ENCODE measurements at places on chromosomes 1 and 21. TPM values are rescaled to one million over a fixed set of nuclear protein-coding genes. Genes with fewer than 3 reads are reported as not detected.

Gene WDR47
- 16.1 TPM for total RNA-seq

- peaks cover 13% of the 10 kb centered on the region for H3K27me3 ChIP-seq
- no peak overlapping the region for H3K27ac ChIP-seq
Measured at GRCh38 chr1:226201029-226201593, 14.6 kb upstream of the ACBD3 start.

- H3K27ac ChIP-seq: no peak overlapping the region
- H3K4me3 ChIP-seq: no peak overlapping the region
- H3K27me3 ChIP-seq: no peaks in the 10 kb centered on the region
- peak; percentile 81 for DNase-seq
Measured at GRCh38 chr1:182069028-182069466, 7.5 kb upstream of the ZNF648 start.

DNA sequence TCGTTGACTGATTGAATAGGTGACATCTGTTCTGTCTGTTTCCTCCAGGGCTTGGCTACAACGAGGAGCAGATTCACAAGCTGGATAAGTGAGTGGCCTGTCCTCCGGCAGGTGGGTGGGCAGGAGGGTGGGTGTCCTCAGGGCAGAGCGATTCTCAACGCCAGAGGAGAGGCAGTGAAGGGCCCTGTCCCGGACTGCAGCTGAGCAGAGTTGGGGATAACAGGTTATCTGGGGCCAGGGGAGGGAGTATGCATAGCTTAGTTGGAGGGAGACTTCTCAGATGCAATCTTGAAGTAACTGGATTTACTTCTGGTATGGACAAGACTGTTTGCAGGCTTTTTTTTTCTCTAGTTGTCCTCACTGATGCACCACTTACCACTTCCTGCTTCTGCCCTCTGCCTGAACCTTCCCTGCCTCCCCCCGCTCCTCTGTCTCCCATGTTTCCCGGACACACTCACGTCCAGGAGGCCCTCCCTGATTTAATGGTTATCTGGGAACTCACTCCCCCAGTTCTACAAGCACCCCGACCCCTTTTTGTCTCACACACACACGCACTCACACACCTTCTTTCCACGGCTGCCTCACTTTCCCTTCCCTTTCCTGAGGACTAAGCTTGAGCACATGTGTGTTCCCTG, 16.4 kb upstream of the RASSF5 start:
- H3K27me3 ChIP-seq: no peaks in the 10 kb centered on the region
- H3K4me3 ChIP-seq: no peak overlapping the region
- no peak overlapping the region for H3K27ac ChIP-seq

- H3K4me3 ChIP-seq: no peak overlapping the region
- peak; percentile 51 for DNase-seq
- H3K36me3 ChIP-seq: no peaks in the 10 kb centered on the region
- H3K27me3 ChIP-seq: peaks cover 13% of the 10 kb centered on the region
- no peak overlapping the region for H3K27ac ChIP-seq
- H3K4me1 ChIP-seq: no peaks in the 10 kb centered on the region
Measured at GRCh38 chr1:246805135-246805716, 81.0 kb downstream of the SCCPDH start.

DNA sequence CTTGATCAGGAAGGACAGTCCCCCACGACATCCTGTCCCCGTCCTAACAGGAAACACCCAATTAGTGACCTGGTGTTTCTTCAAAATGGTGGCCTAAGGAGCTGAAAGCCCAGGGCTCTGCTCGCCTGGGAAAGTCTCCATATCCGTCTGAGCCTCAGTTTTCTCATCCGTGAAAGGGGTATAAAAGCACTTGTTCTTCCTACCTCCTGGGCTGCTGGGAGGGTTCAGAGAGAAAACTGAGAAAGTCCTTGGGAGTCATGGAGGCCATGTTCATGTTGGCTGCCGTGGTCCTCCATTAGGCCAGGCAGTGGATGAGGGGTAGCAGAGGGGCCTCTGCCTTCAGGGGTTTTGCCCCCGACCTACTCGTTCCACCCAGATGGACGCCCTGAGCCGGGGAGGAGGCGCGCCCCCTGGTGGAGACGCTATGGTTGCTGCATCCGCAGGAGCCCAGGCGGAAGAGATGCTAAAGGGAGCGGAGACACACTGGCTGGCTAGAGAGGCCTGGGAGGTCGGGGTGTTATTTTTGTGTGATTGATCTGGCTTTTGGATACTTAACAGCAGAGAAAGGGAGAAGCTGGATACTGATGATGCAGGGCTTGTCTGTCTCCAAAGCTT, 113.5 kb downstream of the PRDM2 start:
- peaks cover 8% of the 10 kb centered on the region for H3K4me1 ChIP-seq
- no peak for DNase-seq
- no peak overlapping the region for H3K4me3 ChIP-seq
- peaks cover 6% of the 10 kb centered on the region for H3K36me3 ChIP-seq
